WTC11 (cell line): ENCODE measurements at places on chromosomes 4 and X.

GRCh38 chrX:135324463-135324862 lies 15.2 kb downstream of the ETDC start:
- no peak for DNase-seq

DNA sequence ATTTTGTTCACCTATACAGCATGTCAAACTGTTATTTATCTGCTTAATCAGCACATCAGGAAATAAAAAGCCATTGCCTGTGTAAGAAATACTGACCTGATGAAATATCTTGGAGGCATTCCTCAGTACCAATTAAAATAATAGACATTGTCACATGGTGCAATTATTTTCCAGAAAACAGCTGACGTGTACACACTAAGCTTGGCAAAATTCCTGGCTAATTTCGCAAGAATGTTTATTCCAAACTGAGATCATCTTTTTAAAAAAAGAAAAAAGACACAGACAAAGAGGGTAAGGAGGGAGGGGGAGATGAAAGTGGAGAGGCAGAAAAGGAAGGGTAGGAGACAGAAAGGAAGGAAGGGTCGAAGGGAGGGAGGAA lies 61.9 kb upstream of the NFKB1 start:
- no peak for DNase-seq

DNA sequence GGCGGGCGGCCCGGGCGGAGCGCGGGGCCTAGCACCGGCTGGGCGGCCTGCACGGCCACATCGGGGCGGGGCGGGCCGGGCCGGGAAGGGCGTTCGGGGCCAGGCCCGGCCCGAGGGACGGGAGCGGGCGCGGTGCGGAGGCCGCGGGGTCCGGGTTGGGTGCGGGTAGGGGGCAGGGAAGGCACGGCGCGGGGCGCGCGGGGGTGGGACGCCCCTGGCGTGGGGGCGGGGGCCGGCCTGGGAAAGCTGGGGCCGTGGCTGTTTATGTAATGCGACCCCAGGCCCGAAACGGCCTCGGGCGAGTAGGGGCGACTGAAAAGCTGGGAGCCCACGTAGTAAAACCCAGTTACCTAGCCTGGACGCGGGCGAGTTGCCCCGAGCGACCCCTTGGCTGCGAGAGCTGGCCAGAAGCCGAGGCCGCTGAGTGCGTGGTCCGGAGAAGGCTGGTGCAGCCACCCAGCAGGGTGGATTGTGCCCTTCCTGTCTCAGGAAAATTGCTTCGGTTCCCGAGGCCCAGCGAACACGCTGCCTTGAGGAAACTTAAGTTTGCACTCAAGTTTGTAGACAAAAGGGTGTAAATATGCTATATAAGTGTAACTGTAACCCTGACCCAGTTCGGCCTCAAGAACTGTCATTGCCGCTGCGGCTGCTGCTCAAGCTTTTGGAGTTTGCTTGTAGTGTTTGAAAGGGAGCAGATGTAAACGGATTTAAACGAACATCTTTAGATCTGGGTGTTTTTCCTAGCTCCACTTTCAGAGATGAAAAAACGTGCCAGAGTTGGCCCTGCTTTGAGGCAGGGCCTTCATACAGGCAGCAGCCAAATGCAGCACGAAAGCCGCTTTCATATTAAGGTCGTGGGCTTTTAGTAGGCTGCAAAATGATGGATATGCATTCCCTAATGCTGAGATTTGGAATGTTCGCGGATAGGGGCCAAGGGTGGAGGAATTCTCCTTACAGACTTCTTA lies 674 bp downstream of the SEC24B start:
- DNase-seq, result peak; percentile 30

DNA sequence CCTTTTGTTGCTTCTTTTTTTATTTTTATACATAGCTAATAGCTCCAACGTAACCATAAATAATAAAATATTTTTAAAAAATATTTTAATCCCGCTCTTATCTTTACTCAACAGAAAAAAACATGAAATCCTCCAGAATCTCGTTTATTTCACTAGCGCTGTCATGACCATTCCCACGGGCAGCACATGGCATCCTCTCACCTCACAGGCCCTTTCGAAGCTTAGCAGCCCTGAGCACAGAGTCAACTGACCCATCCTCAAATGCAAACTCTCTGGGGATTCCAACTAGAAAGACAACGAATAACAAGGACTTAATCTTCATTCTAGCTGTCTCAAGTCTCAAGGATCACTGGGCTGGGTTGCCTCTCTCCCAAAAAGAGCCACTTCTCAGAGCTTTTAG lies 285.9 kb upstream of the PPARGC1A start:
- no peak for DNase-seq
